ENCODE measurements at places on chromosomes 7 and 10. TPM values are rescaled to one million over a fixed set of nuclear protein-coding genes. Genes with fewer than 3 reads are reported as not detected.

AP3M1 gene
- 56.2 TPM for polyA plus RNA-seq

DNA sequence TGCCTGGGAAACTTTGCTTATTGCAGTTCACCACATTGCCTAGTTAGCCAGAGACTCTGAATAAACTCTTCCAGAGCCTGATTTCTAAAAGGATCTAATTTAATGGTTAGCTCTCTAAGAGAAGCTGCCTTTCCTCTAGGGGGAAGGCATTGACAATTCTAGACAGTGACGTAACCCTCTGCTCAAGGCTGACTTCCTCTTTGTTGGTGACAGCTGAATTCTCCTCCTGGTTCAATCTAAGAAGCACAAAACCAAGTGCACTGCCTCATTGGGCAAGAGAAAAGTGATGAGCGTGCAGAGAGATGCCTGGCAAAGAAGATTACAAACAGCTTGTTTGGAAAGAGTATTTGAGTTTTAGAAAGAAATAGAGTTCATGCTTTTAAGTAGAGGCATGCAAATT, 102.7 kb downstream of the MACC1 start:
- DNase-seq = peak; percentile 2

GRCh38 chr7:45080958-45081669, 7.7 kb downstream of the NACAD start:
- DNase-seq = no peak

GRCh38 chr7:69211336-69211735, 386.9 kb upstream of the AUTS2 start:
- DNase-seq = no peak

SYT15 gene
- 20.1 TPM for polyA plus RNA-seq

GALNT17 gene
- 9.4 TPM for polyA plus RNA-seq

ATP5F1C gene
- 268 TPM for polyA plus RNA-seq

DNA sequence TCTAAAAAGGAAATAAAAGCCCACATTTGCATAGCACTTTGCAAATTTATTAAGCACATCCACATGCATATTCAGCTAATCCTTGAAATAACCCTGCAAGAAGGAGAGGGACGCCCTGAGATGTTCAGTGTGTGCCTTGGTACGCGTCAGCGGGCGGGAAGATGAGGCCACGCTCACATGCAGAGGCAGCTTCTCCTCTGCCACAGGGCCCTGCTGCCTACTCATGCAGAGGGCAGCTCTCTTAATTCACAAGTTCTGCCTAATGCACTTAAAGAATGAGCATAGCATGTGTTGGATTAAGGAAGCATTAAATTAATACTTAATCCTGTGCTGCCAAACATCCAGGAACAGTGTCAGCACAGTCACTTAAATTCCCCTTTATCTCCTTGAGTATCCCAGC, 132.3 kb downstream of the HECW1 start:
- DNase-seq = no peak

DNA sequence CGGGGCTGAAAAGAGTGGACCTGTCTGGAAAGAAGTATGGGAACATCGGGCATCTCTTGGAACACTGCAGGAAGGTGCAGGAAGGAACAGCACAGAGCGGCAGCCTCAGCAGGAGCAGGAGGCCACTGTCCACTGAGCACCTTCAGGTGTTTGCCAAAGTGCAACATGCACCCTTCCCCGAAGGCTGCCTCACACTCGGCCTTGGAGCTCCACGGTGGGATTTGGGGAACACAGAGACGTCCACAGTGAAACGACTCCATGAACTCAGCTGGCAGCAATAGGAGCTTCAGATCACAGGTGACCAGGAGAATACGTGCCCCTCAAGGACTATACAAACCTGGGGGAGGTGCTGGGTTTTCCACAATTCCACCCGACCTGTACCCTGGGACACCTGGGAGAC, 140.3 kb upstream of the RET start:
- DNase-seq = no peak

DUSP5 gene
- polyA plus RNA-seq = 15.2 TPM

GRCh38 chr10:91188889-91189288, 31.6 kb upstream of the PCGF5 start:
- no peak for DNase-seq

DNA sequence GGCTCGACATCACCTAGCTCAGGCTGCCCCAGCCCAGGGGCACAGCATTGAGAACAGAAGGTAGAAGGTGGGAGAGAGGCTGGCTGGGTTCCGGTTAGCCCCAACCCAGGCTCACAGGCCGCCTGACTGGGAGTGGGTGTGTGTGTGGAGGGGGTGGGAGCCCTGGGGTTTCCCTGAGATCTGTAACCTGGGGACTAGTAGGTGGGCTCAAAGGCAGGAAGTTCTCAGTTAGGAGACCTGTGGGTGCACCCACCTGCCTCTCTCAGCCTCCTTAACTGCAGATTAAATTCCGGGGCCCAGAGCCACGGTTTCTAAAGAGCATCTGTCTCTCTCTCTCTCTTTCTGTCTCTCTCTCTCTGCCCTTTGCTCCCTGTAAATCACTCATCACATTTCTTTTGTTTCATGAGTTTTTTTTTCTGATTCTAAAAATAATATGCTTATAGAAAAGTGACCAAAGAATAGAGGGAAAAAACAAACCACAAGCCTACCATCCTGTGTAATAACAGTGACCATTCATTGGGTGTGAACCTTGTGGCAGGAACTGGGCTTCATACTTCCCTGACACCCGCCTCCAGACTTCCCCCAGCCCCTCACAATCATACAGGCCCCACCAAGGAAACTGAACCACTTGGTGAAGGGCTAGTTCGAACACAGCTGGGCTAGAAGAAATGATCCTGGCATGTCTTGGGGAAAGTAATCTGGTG, 83.4 kb upstream of the SMNDC1 start:
- no peak for DNase-seq

DNA sequence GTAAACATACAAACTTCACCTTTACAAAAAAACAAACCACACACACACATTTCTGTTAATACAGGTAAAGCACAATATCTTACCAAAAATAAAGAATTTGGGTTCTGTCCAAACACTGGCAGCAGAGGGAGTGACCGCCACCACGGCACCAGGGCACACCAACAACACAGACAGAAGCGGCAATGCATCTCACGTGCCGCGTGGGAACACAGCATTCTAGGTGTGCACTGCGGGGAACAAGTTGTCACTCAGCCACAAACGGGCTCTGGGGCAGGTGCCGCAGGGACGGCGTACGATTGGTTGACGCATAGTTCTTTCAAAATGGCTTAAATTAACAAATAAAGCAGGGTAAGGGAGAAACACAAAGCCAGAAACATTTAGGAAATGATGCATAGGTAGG, 22.3 kb downstream of the PDGFA start:
- no peak for DNase-seq

MCM7 gene
- polyA plus RNA-seq = 140 TPM

DNA sequence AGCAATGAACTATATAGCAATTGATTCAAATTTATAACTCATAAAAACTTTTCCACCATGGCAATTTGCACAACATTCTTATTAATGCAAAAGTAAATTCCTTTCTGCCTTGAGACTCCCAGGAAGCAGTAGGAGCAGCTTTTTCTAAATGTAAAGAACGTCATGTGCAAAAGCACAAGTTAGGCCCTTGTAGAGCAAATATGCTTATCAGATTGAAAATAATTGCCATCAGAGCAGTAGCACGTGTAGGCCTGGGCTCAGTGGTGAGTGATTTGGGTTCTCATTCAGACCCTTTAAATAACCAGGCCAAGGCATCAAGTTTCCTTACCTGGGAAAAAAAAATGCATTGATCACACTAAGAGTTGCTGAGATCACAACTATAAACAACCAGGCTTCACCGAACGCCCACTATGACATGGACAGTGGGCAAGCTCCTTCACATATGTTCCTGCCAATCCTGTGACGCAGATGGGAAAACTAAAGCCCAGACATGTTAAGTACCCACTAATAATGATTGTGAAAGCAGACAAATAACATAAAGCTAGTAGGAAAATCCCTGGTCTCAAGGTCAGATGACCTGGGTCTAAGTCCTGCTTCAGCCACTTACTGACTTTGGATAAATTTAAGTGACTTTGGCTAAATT, 22.1 kb upstream of the SAR1A start:
- DNase-seq = no peak

PDGFA gene
- polyA plus RNA-seq = 41.6 TPM

MMP21 gene
- 0.95 TPM for polyA plus RNA-seq

DNA sequence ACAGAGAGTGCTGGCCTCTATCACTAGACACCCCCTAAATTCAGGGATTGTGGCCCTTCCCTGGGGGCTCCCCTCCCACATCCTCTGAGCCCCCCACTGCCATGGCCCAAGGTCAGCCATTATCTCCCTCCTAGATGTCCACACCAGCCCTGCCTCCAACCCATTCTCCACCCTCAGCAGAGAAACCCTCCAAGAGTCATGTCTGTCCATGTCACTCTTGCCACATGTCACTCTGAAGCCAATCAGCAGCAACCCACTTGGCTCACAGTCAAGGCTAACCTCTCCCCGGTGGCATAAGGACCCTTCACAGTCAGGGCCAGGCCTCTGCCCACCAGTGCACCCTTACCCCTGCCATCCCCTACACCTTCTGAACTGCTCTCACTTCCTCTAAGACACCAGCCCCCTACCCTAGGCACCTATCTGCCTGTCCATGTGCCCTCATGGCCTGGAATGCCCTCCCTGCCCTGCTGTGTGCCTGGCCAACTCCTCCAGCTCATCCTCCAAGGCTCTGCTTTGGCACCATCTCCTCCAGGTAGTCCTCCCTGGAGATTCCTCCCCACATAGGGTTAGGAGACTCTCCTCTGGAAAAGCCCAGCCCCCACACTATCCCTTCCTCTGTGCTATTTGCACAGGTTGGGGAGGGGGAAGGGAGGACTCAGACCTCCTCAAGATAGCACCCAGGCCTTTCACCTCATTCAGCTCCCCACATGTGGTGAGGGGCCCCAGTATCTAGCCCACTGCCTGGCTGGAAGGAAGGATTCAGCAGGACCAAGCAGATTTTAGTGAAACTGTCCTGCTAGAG, 83.7 kb downstream of the GRID1 start:
- DNase-seq = no peak

- DNase-seq = no peak
Observed at GRCh38 chr10:6503171-6503570, 76.9 kb downstream of the PRKCQ start.

DNA sequence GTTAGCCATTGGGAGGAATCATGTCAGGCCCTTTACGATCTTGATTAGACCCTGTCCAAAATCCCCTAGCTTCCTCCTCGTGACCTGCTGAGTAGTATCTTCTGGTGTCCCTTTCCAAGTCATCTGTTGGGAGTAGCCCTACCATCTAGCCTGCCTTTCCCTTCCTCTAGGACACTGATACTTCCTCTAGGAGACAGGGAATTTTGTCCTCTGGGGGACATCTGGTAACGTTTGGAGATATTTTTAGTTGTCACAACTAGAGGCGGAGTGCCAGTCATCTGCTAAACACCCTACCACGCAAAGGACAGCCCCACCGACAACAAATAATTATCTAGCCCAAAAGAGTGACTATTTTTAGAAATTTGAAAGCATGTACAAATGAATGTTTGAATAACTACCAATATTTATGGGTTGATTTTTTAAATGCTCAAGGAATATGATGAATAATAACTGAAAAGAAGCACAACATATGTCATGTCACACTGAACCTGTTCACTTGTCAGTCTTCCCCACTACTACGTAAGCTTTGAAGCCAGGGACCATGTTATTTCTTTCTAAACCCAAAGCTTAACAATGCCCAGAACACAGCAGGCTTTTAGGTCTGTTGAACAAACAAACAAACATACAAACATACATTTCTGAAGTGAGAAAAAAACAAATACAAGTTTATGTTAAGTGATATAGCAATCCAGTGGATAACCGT, 105.9 kb downstream of the ARHGAP12 start:
- no peak for DNase-seq

DNA sequence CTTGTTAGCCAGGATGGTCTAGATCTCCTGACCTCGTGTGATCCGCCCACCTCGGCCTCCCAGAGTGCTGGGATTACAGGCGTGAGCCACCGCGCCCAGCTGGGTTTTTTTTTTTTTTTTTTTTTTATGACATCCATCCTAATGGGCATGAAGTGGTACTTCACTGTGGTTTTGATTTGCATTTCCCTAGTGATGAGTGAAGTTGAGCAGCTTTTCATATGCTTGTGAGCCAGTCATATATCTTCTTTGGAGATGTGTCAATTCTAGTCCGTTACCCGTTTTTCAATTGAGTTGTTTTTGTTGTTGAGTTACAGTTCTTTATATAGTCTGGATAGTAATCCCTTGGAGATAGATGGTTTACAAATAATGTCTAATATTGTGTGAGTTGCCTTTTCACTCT, 127.7 kb downstream of the SMURF1 start:
- DNase-seq = no peak

ANKRD61 gene
- polyA plus RNA-seq = 3.0 TPM

PNLIP gene
- polyA plus RNA-seq = not detected

GRCh38 chr10:30491204-30491915, 57.4 kb downstream of the MAP3K8 start:
- DNase-seq = no peak

GRCh38 chr10:123669886-123670285, 3.7 kb downstream of the GPR26 start:
- DNase-seq = no peak

OR6B1 gene
- polyA plus RNA-seq = not detected

GRCh38 chr10:116178086-116178605, 94.9 kb downstream of the GFRA1 start:
- peak; percentile 14 for DNase-seq

Measured in right lung (tissue), 10 donors.